Fibroblast of skin of left biceps (primary cell): ENCODE measurements at places on chromosomes 7 and 10.

- no peak for DNase-seq
These were observed 62.1 kb downstream of the AKAP9 start for GRCh38 chr7:92002720-92003119.

GRCh38 chr10:54866666-54867065, 65.6 kb upstream of the PCDH15 start:
- DNase-seq: no peak

GRCh38 chr10:58372607-58373441, 12.4 kb upstream of the TFAM start:
- no peak for DNase-seq

DNA sequence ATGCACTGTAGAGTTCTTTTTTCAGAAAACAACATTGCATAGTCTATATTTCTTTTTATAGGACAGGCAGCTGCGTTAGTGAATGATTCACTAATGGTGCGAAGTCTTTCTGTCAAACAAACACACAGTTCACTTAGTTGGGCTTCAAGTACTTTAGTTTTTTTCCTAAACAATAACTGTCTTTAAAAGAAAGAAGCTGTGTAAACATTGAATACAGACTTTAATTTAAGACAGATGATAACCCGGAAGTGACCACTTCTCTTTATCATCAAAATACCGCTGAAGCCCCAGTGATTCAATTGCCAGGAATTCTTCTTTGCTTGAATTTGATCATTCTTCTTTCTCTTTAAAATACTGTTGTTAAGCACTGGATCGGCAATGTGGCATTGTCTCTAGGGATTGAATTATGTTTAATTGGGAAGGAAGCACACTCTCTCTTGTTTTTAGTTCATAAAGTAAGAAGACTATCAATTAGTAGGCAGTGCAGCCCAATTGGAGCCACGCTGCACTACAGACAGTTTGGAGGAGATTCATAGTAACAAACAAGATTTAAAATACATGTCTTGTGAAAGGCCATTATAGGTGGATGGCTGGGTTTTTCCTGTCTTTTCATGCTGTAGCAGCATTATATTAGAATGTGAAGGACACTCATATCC, 30.4 kb downstream of the CNTNAP2 start:
- DNase-seq: peak; percentile 74

- DNase-seq: peak; percentile 80
These were observed 2.7 kb downstream of the OGDH start for GRCh38 chr7:44608916-44609648.

DNA sequence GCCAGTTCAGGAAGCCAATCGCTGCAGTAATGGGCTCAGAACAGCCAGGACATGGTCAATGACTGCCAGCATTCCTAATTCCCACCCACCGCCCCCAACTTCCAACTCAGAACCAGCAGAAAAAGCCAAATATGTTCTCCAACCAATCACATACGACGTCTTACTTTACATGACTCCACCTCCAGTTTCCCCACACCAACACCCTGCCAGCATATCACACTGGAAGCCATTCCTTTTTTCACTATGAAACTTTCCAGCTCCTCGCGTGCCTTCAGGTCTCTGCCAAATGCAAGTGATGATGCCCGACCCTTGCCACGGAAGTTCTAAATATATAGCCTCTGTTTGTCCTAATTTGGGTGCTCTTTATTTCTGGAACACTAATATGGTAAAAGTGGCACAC, 12.5 kb downstream of the NPS start:
- DNase-seq: no peak

DNA sequence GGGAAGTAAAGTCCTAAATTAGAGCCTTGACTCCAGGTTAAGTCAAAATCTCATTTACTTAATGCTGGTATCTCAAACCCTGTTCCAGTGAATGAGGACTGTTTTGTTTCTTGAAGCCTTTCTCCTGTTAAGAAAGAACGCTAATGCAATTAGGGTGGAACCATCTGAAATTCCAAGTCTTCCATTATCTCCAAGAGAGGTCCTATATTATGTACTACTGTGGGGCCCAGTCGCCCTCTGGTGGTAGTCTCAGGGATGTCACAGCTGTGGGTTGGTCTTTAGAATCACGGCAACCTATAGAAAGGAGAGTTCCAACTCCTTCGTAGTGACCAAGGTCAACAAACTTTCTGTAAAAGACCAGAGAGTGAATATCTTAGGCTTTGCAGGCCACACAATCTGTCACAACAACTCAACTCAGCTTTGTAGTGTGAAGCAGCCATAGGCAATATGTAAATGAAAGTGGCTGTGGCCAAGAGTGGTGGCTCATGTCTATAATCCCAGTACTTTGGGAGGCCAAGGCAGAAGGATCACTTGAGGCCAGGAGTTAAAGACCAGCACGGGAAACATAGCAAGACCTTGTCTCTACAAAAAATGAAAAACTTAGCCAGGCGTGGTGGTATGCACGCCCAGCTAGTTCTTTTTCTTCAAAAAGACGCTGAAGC, 9.3 kb downstream of the RPP38 start:
- DNase-seq: peak; percentile 21

- DNase-seq: no peak
These were observed 14.0 kb upstream of the INSIG1 start for GRCh38 chr7:155283565-155284194.
